NCI-H2081 treated with DMSO at 0.1 percent for 48 hours (cell line): ENCODE measurements at places on chromosomes 16 and 17.

GRCh38 chr17:47878203-47879027 is 17.6 kb upstream of the SP2 start:
- no peak for DNase-seq

DNA sequence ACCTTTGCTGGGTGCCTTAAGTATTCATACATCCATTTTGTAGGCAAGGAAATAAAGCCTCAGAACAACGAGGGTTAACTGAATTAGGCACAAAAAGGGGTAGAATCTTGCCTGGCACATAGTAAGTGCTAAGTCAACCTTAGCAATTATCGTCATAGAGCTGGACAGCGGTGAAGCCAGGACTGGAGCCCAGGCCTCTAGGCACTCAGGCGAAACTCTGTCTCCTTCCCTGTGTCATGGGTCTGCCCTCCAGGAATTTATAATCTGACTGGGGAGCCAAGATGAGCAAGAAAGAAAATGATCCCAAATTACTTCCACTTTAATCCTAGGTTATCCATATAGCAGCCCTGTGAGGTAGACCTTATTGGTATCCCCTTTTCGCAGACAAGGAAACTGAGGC is 61.4 kb downstream of the KATNIP start:
- DNase-seq, result no peak

- no peak for DNase-seq
Measured at GRCh38 chr17:44848257-44848795, 643 bp downstream of the HIGD1B start.

- DNase-seq, result no peak
Measured at GRCh38 chr17:15662681-15663080, 21.4 kb downstream of the TRIM16 start.

GRCh38 chr17:69912805-69913204 is 162.2 kb upstream of the KCNJ16 start:
- no peak for DNase-seq

GRCh38 chr16:27452569-27453493 is 50.9 kb downstream of the IL21R start:
- no peak for DNase-seq

- no peak for DNase-seq
Measured at GRCh38 chr17:76716146-76716838, 5.5 kb upstream of the MXRA7 start.

DNA sequence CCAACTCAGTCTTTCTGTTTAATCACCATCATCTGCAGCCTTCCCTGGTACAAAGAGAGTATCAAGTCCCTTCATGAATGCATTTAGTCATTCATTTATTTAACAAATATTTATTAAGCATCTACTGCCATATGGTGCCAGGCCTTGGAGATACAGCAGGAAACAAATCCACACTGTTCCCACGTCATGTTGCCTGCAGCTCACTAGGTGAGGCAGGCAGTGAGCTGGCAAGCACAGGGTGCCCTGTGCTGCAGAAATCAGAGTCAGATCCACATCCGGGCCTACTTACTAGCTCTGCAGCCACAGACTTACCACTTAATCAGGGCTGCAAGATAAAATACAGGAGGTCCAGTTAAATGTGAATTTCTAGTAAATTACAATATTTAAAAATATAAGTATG is 38.5 kb upstream of the CES5A start:
- no peak for DNase-seq

DNA sequence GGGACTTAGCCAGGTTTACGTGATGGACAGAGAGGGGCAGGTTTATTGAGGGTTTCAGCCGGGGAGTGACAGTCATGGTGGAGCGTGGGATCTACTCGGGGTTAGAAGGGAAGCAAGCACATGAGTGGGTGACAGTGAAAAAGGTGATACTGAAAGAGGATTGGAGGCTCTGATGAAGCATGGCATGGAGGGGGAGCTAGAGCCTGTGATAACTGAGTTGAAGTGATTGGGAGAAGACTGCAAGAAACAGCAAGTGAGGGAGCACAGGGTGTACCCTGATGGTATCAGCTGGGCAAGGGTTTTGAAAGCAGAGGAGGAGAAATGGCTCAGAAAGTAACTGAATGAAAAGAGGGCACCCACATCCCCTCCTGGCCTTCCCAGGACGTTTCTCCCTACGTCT is 6.7 kb upstream of the KSR1 start:
- no peak for DNase-seq

- DNase-seq, result no peak
Measured at GRCh38 chr16:70392606-70393005, 45.9 kb downstream of the DDX19A start.

- no peak for DNase-seq
Measured at GRCh38 chr16:67541391-67542263, 13.0 kb downstream of the RIPOR1 start.

- no peak for DNase-seq
Measured at GRCh38 chr16:78130083-78130608, 30.7 kb downstream of the WWOX start.

GRCh38 chr16:63192980-63193379 is 1156.7 kb upstream of the CDH8 start:
- no peak for DNase-seq

- no peak for DNase-seq
Measured at GRCh38 chr16:2963074-2963722, 877 bp upstream of the KREMEN2 start.

DNA sequence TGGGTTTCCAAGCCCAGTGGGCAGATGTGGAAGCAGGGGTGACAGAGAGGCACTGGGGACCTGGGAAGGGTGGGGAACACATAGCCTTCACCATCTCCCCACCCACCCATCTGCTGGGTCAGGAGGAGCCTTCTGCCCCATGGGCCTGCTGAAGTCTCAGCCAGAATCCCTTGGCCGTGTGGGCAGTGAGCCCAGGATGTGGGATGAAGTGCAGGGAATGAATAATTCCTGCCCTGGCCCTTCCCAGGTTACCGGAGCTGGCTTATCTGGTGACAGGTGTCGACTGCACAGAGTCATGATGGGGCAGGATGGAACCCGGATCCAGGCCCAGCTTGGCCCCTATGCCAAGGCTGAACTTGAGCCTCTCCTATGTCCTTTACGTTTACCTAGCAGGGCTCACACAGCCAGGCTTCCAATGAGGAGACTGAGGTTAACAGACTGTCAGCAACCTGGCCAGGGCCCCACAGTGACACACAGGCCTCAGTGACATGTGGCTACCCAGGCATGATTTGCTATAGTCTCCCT is 17.5 kb downstream of the ATP2A3 start:
- no peak for DNase-seq

- no peak for DNase-seq
Measured at GRCh38 chr17:71633391-71633849, 487.4 kb upstream of the SOX9 start.

- no peak for DNase-seq
Measured at GRCh38 chr16:4663777-4664465, 29.4 kb upstream of the NUDT16L1 start.
